ENCODE measurements at places on chromosomes 16 and 17.

DNA sequence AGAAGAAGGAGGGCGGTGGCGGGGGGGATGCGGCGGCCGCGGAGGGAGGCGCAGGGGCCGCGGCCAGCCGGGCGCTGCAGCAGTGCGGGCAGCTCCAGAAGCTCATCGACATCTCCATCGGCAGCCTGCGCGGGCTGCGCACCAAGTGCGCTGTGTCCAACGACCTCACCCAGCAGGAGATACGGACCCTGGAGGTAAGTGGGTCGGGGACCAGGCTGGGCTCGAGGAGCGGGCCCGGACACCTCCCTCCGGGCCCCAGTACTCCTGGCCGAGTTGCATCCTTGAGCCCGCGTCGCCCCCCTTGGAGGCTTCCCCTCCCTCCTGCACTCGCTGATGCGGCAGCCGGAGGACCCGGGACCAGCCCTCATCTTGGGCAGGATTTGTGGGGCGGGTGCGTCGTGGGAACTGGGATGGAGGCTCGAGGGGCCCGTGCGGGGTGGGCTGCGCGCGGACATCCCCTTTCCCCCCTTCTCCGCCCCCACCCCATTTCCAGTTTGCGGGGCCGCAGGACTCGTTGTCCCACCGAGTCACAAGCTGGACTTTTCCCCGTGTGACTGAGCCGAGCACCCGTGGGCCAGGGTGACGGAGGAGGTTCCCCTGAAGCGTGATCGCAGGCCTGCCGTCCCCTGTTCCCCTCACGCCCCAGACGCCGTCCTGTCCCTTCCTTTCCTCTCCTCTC is 572 bp downstream of the KSR1 start:
- no peak for DNase-seq

GRCh38 chr17:48795444-48796162 is 21.4 kb downstream of the TTLL6 start:
- DNase-seq = no peak

GRCh38 chr17:72360386-72360940 is 239.6 kb downstream of the SOX9 start:
- DNase-seq = no peak

- no peak for DNase-seq
Observed at GRCh38 chr17:3722716-3723115, 987 bp upstream of the HASPIN start.

DNA sequence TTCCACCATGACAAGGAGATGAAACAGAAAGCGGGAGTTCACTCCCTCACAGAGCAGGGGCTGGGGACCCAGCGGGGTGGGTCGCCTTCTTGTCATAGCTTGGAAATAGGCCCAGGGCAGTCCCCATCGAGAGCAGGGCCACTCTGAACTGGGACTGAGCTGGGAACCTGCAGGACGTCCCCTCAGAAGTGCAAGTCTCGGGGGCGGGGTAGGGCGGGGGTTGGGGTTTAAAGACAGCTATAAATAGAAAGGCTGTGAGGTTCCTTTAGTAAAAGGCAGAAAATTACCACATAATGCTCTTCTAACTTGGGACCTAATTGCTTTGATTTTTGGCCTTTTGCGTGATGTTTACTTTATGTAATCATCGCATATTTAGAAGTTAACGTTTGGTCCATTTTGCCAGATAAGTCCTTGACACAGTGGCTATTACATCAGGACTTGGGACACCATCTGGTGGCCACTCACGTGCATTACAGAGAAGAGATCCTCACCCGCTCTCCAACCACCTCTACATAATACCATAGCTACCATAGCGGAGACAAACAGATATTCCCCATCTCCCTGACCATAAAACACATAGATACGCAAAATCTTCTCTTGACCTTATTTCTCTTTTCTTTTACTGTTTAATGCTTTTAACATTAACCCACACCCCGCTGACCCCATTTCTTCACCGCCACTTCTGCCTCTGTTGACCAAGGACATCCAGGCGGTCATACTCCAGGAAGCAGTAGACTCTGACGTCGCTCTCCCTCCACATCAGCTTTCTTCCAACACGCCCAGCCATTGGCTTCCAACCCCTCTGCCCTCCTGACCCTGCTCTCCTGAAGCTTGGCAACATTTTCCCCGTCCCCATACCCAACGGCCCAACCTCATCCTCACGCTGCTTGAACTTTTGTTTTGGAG is 27.5 kb upstream of the PIK3R6 start:
- no peak for DNase-seq

DNA sequence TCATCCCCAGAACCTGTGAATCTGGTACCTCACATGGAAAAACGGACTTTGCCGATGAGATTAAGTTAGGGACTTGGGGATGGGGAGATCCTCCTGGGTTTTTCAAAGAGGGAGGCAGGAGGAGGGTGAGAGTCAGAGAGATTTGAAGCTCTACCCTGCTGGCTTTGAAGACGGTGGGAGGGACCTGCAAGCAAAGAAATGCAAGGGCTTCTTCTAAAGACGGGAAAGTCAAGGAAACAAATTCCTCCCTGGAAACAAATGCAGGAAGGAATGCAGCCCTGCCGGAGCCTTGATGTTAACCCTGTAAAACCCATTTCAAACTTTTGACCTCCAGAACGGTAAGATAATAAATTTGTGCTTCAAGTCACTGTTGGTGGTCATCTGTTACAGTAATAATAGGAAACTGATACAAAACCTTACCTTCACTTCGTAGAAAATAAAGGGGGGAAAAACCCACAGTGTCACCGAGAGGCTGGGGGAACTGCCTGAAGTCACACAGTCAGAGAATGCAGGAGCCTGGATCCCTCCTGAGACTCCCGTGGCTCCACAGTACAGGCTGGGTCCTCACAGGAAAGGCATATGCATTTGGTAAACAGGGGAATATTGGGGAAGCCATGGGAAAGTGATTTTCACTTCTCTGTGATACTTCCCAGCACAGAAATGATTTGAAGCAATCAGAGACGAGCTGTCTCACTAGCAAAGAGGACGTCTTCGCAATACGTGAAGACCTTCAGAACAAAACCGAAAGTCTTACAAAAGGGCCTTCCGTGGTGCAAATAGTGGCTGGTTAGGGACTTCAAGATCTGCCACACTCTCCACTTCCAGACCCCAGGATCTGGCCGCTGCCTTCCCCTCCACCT is 58.9 kb upstream of the CLEC3A start:
- no peak for DNase-seq

GRCh38 chr16:70746708-70747424 is 54.1 kb downstream of the VAC14 start:
- DNase-seq = no peak

GRCh38 chr16:68003031-68003430 is 3.7 kb upstream of the DPEP2 start:
- DNase-seq = no peak

DNA sequence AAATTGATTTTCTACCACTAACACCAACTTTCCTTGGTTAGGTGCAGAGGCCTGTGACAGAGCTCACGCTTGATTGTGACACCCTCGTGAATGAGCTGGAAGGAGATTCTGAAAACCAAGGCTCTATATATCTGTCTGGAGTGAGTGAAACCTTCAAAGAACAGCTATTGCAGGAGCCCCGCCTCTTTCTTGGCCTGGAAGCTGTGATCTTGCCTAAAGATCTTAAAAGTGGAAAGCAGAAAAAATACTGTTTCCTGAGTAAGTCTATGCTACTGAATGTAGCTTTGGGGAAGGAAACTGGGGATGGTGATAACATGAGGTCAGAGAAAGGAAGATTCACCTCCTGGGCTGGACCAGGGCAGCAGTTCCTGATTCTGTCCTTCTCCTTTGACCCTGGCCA is 38.3 kb downstream of the REXO5 start:
- DNase-seq = no peak

- no peak for DNase-seq
Observed at GRCh38 chr16:51757505-51757904, 606.4 kb upstream of the SALL1 start.

All from NCI-H187 treated with DMSO at 0.1 percent for 48 hours (cell line).